Epithelial cell of prostate (primary cell): ENCODE measurements at places on chromosomes 13 and 19.

DNA sequence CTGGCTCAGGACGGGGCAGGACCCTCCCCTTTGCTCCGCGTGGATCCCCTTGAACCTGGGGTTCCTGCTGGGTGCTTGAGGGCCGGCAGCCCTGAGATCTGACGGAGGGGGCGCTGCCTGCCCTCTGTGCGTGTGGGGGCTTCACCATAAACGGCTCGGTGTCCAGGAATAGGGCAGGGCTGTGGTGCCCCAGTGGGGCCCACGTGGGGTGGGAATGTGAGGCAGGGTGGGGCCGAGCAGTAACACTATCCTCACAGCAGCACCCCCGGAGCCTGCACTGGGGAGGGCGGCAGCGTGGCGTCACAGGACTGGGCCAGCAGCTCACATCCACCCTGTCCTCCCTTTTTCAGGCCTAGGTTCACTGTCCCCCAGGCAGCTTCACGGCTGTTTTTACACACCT is 38.0 kb downstream of the GAS6 start:
- no peak for DNase-seq

DNA sequence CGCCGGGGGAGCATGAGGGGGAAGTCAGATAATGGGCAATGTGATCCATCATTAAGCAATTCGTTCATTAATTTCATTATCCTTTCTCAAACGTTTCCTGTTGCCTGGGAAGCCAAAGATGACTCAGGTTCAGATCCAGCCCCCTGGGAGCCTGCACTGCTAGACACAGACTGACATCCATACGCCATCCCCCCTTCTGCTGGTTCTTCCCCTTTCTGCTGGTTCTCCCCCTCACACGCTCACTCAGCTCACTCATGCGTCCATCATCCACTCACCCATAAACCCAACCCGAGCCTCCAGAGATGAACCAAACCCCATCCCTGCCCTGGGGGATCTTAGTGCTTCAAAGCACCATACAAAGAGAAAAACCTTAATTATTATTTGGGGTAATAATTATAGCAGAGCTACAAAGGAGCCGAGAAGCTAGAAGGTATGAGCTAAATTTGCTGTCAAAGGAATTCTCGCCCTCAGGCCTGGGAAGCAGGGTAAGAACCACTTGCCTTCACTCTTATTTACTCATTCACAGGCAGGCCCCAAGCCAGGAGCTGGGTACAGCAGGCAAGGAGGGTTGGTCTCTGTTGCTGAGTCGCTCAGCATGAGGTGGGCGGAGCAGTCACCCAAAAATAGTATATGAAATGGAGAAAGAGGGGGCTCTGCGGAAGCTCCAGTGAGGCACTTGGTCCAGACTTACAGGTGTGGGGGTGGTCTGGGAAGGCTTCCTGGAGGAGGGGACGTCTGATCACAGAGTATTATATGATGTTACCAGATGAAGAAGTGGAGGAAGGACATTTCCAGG is 7.0 kb upstream of the ZNF444 start:
- DNase-seq, result no peak

DNA sequence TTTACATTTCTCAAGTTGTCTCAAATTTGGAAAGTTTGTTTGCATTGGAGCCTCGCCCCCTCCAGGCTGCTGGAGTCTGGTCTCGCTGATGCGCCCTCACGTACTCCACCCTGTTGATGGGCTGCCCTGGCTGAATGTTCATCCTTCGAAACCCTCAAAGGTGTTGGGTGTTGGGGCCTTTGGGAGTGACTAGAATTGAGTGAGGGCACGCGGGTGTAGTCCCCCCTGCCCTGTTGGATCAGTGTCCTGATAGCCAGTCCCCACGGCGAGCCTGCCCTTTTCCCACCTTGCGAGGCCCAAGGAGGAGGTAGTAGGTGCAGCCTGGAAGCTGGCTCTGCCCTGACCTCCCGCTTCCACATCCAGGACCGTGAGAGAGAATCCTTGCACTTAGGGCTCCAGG is 14.8 kb downstream of the TFDP1 start:
- no peak for DNase-seq

- no peak for DNase-seq
These were observed 50.5 kb upstream of the SPATA13 start for GRCh38 chr13:24110011-24110410.

- no peak for DNase-seq
These were observed 28.7 kb upstream of the AMER2 start for GRCh38 chr13:25200783-25201182.

DNA sequence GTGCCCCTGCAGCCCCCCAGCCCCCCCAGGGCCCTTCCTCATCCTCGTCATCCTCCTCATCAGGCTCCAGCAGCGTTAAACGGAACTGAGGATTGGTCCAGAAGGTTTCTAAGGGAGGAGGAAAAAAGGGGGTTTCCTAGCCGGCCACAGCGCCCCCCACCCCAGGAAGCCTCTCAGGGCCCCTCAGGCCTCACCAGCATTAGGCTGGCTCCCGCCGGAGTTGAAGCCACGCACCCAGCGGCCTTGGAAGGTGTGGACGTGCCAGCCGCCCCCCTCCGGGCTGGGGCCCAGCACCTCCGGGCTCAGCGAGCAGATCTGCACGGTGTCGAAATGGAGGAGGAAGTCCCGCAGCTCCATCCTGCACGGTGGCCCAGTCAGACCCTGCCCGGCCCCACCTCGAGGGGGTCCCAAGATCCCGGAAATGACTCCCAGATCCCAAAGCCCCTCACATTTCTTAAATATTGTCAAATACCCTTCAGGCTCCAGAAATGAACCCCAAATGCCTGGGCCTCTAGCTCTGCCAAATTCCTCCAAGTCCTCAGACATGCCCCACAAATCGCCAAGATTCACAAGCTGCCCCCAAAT is 6.9 kb downstream of the CAPN12 start:
- DNase-seq, result no peak

DNA sequence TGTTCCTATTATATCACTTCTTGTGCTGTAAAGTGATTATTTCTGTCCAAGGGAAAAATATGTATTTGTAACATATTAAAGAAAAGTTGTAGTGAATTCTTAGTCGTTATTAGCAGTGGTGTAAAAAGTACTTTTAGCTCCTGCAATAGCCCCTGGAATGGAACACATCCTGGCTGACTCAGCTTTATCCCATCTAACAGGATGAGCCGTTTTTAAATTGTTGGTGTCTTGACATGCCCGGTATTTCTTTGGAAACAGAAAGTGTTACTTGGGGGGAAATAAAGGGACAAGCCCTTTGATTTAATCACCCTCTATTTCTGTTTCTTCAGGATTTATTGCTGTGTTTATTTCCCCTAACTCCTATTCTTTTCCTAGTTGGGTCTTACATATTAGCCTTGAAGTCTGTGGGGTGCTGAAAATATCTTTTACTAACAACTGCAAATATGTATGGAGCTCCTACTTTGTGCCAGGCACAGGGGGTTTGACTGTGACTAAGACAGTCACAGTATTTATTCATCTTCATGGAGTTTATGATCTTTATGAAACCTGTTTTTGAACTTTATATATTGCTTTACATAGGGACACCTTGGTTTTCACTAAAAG is 17.9 kb downstream of the COG3 start:
- no peak for DNase-seq

DNA sequence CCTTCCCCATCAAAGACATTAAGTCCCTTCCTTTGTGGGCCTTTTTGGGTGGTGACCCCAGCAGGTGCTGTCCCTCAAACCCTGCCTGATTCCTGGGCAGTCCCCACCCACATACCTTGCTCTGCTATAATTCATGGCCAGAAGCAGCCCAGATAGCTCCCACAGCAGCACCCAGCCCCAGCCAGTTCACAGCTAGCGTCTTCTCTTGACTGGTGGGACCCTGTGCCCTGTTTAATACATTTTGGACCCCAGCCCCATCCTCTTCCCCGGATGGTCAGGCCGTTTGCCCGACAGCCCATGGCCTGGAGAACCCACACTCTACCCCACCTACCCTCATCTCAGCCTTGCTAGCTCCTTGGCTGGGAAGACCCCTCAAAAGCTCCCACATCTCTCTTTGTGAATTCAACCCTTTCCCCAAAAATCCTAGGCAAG is 2.1 kb downstream of the CCDC106 start:
- no peak for DNase-seq

DNA sequence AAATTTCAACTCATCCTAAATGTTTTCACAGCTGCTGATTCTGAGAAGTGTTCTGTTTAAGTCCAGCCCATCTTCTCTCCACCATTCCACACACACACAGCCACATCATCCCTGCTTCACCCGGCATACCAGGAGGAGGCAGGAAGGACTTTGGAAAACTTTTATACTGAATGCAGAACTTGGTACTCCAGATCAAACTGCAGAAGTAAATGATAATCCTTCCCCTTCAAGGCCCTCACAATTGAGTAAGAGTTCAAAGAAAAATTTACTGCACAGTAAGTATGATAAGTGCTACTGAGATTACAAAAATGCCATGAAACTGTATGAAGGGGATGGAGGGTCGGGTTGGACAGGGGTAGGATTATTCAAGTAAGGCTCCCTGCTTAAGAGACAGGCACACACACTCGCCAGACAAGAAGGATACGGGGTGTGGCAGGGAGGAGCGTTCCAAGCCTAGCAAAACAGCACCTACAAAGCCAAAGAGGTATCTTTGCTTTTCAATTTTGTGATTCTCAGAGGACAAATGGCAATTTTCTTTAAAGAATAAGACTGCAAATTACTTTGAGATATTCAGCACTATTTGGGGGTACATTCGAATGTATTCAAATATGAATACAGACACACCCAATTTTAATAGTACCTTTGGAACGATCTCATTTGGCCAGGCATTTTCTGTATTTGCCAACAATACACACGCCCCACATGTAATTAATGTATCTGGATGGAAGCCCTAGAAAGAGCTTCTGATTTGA is 2.5 kb downstream of the USP12 start:
- no peak for DNase-seq

DNA sequence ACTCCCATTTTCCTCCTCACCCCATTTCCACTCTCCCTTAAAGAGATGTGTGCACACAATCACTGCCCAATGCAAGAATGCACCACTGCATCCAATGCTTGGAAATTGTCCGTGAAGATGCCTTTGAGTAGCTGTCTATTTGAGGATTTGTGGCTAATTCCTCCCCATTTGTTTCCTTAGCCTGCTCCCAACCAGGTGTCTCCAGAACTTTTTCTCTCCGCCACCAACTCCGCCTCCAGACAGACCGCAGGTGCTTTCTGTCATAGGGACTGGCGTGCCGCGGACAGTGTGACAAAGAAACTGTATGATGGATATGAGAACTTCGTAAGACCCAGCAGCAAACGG is 461 bp upstream of the TM9SF2 start:
- no peak for DNase-seq

DNA sequence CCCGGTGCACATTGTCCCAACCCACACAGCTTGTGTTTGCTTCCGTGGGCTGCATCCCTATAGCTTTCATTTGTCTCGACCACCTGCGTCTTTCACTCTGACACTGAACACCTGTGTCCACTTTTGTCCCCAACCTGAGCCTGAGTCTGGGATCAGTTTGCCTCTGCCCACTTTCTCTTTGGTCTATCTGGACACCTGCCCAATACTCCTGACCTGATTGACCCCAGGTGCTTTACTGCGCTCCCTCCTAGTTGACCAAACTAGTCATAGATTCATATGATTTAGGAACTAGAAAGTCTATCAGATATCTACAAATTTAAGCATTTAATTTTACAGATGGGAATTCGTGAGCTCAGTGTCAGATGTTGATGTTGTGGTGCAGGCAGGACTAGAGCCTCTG is 209.9 kb downstream of the DCT start:
- no peak for DNase-seq

GRCh38 chr13:103276775-103277498 is 210.7 kb upstream of the SLC10A2 start:
- no peak for DNase-seq

- no peak for DNase-seq
These were observed 2.2 kb downstream of the BST2 start for GRCh38 chr19:17402982-17403855.

- DNase-seq, result no peak
These were observed 1560.2 kb downstream of the EFNB2 start for GRCh38 chr13:104975272-104975671.

- no peak for DNase-seq
These were observed 591 bp downstream of the DEDD2 start for GRCh38 chr19:42216653-42217519.

DNA sequence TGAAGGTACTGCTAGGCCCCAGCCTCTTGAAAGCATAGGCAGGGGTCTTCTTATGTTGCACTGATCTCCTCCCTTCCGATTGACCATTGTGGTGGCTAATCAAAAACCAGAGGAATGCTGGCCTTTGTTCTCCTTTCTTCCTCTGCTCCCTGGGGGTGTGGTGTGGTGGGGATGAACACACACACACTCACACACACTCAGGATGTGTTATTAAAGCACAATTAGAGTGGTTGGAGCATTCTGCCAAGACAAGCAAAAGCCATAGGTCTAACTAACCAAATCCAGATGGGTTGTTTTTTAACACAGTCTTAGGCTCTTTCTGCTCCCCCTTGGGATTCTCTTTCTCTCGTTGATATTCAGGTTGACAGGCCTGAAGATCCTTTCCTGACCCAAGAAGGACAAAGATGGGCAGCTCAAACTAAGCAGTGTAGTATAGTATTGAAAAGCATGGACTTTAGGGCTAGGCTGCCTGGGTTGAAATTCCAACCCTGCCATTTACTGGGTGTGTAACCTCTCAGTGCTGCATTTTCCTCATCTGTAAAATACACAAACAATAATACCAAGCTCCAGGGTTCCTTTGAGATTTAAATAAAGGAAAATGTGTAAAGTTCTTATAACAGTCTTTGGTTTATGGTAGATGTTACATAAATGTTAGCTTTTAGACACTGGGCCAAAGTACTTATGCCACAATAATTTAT is 25.5 kb upstream of the DGKH start:
- DNase-seq, result no peak

DNA sequence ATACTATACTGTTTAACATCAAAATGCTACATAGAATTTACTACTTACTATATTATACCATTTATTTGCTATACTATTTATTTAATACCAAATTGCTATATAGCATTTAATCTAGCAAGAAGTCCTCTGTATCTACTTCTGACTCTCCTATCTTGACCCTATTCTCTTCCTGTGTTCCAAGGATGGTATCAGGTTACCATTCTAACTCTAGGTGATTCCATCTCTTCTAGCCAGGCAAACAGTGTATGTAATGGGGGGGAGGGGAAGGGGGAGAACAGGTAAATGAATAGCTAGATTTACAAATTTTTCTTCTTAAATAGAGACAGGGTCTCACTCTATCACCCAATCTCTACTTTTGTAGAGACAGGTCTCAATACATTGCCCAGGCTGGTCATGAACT is 200.3 kb downstream of the DIAPH3 start:
- DNase-seq, result no peak

- no peak for DNase-seq
These were observed 25.9 kb upstream of the CCNP start for GRCh38 chr19:40252395-40252794.

GRCh38 chr13:72504131-72504841 is 223.1 kb downstream of the MZT1 start:
- DNase-seq, result no peak

- DNase-seq, result no peak
These were observed 15.3 kb downstream of the CAPN12 start for GRCh38 chr19:38728752-38729541.

GRCh38 chr13:94967183-94968039 is 255.1 kb upstream of the SOX21 start:
- DNase-seq, result no peak

- DNase-seq, result no peak
These were observed 285.2 kb downstream of the SHISA2 start for GRCh38 chr13:25766576-25766975.
